ENCODE measurements at places on chromosomes 2 and 18.

DNA sequence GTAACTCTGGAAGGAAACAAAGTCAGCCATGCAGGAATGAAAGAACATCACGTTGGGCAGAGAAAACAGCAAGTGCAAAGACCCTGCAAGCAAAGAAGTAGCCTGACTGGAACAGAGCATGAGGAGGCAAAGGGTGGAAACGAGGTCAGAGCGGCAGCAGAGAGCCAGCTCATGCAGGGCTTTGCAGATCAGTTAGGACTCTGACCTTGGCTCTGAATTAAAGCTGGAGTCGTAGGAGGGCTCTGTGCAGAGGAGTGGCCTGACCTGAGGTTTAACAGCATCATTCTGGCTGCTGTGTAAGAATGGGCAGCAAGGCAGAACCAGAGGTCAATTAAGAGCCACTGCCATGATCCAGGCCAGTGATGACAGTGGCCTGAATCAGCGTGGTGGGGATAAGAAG lies 220.7 kb downstream of the PRKCE start:
- DNase-seq: no peak

DNA sequence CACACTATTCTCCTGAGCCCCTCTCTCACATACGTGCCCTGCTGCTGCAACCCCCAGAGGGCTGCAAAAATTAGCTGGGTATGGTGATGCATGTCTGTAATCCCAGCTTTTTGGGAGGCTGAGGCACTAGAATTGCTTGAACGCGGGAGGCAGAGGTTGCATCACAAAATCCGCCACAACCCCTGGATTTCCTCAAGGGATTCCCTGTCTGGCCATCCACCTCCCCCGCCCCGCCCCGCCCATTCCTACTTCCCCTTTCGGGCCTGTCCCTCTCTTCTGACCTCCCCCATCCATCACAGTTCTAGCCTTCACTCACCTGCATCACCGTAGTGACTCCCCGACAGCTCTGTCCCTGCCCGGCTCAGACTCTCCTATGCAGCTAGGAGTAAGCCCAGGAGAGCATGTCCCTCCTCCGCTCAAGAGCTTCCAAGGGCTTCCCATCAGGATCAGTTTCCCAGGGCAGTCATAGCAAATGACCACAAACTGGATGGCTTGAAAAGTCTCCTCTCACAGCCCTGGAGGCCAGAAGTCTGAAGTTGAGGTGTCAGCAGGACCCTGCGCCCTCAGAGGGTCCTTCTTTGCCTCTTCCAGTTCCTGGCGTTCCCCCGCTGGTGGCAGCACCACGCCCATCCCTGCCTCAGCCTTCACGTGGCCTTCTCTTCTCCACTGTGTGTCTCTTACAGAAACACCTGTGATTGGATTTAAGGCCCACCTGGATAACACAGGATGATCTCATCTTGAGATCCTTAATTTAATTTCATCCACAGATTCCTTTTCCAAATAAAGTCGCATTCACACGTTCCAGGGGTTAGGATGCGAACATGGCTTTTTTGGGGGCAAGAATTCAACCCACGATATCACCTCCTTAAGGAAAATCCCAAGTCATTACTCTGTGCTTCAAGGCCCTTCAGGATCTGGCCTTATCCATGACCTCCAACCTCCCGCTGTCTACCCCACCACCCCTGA lies 58.5 kb downstream of the HS1BP3 start:
- peak; percentile 49 for DNase-seq

- DNase-seq: peak; percentile 23
These were observed 47.4 kb upstream of the KDM3A start for GRCh38 chr2:86393521-86394491.

- no peak for DNase-seq
These were observed 329.5 kb upstream of the ETAA1 start for GRCh38 chr2:67067656-67068055.

- DNase-seq: no peak
These were observed 166.3 kb upstream of the SERTAD2 start for GRCh38 chr2:64819774-64820688.
